ENCODE measurements at places on chromosomes 2 and 18.
A peak's percentile ranks its signal among the peaks of the same experiment; 100 is the strongest.

DNA sequence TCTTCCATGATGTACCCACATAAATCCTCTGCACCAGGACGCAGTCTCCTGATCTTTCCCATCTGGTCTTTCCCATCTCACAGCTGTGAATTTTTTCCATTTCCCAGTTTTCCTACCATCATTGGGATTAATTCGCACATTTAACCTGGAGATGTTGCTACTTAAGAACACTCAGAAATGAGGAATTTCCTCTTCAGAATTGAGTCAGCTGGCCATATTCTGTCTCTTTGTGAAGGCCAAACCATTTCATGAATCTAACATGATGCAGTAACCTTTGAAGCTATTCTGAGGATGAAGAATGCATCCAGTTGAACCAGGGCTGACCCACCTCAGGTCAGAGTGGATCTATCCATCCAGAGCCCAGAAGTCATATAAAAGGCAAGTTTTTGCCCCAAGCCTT, 326.8 kb downstream of the SETBP1 start:
- no peak for DNase-seq

DNA sequence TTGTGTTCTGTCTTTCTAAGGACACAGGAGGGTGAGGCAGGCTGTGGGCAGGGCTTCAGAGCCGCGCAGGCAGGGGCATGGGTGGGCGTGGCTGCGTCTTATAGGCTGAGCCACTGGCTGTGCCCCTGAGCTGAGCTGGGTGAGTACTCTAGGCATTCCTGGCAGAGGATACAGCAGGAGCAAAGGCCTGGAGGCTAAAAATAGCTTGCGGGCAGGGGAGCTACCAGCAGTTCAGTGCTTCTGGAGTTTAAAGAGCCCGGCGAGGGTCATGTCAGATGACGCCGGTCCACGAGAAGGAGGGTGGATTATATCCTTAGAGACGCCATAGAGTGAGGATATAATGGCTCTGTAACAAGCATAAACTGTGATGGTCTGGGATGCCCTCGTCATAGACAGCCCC, 31.5 kb upstream of the PDIA6 start:
- DNase-seq, result no peak

GRCh38 chr18:9117980-9118841, 15.7 kb downstream of the NDUFV2 start:
- DNase-seq, result no peak

- no peak for DNase-seq
Measured at GRCh38 chr2:126801473-126801872, 97.2 kb upstream of the TEX51 start.

- peak; percentile 42 for DNase-seq
Measured at GRCh38 chr2:235766278-235766677, 272.4 kb downstream of the AGAP1 start.

- no peak for DNase-seq
Measured at GRCh38 chr2:212337486-212338343, 200.9 kb downstream of the ERBB4 start.

DNA sequence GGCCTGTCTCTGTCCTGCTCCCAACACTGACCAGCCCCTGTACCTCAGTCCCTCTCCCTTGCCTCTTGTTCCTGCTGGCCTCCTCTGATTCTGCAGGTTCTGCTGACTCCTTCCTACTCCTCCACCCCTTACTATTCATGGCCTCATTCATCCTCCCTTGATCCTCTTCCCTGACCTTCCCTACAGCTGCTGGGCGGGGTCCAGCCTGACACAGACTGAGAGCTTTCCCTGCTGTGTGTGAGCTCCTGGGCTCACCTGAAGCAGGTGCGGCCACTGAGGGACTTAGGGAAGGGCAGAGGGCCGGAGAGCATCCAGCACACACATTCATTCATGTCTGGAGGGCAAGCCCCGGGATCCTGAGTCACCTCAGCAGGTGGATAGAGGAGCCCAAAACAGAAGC, 185.6 kb downstream of the CTIF start:
- DNase-seq, result no peak

DNA sequence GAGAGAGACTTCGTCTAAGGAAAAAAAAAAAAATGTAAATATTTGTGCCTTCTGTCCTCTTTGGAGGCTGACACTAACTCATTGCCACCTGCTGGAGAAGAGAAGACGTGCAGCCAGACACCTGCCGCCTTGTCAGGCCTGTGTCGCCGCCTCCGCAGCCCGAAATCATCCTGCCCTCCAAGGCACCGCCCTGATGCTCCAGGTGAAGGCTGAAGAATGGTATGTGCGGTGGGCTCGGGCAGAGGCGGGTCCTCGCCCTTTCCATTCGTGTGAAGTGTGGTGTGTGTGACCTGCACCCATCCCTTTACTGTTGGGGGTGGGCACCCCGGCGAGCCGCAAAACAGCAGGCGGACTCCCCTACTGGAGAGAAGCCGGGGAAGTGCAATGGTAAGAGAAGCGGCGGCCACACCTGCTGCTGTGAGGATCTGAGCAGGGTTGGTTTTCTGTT, 60.4 kb downstream of the FAM161A start:
- peak; percentile 56 for DNase-seq

GRCh38 chr2:177625744-177626650, 233.4 kb downstream of the AGPS start:
- DNase-seq, result no peak
